ENCODE measurements at places on chromosomes 6 and 20. TPM values are rescaled to one million over a fixed set of nuclear protein-coding genes. Genes with fewer than 3 reads are reported as not detected.

DNA sequence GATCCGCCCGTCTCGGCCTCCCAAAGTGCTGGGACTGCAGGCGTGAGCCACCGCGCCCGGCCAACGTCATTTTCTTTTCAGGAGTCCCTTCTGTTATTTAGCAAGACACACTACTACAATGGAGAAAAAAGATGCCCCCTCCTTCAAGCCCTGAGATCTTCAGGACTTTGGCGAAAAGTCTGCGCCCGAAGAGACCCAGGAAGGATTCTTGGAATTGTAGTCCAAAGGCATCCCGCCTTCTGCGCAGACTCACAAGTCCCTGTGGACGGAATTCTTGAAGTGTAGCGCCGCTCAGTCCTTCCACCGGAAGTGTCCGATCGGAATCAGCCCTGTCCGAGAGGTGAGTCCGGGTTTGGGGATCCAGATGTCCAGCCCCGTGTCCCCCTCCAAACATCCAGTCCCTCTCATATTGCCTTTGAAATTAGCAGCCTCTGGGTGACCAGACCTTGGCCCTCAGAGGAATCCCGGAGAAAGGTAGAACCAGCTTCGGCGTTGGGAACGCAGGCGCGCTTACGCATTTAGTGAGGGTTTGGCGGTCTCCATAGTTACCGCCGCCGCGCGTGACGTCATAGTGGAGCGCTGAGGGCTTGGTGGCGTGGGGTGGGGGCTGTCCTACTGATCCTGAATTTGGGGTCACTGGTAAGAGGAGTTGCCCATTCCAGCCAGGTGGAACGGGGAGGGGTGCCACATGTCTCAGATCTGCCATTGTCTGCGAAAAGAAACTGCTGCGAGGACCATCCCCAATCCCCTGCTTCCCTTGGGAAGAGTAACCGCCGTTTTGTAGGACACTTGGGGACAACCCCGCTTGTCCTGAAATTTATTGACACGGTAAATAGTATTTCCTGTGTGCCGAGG lies 490 bp downstream of the ZNF165 start:
- peaks cover 5% of the 10 kb centered on the region for H3K36me3 ChIP-seq
- peaks cover 13% of the 10 kb centered on the region for H3K4me1 ChIP-seq
- peak overlapping the region; percentile 63 for H3K4me3 ChIP-seq
- DNase-seq: peak; percentile 97
- H3K27me3 ChIP-seq: no peaks in the 10 kb centered on the region

The C20orf141 gene
- not detected for total RNA-seq

DNA sequence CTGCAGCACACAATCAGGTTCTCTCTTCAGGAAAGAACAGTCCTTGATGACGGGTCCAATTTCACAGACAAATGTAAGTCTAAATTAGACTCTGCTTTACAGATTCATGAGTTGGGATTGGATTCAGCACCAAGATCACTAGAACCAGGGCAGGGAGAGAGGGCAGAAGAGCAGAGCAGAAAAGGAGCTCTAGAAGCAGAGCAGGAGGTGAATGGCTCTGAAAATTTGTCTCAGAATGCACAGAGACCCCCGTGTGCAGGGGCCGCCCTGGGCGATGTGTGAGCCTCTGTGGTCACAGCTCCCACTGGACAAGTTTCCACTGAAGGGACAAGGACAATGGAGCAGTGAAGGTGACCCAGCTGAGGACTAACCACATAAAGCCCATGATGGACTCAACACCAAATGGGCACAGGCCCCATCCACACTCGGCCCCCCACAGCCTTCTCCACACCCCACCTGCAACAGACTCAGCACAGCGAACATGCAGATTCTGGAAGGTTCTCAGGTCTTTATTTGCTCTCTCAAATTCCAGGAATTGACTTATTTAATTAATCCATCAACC lies 3.5 kb downstream of the HLA-B start:
- no peak for DNase-seq
- H3K27me3 ChIP-seq: no peaks in the 10 kb centered on the region

DNA sequence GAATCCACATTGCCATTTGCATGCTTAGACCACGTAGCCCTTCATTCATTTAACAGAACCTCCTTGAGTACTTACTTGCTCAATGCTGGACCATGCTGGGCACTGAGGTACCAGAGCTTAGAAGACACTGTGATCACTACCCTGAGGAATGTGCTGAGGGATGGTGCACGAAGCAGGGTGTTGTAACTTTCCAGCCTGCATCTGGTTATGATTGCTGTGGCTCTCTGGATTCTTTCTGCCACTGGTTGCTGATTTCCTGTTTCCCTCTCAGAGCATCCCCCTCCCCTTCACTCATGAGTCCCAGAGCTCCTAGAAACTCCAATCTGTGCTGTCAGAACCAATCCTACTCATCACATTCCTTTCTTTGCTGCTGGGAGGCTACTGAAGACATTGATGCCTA lies 537.4 kb downstream of the PTPRT start:
- DNase-seq: no peak
- no peaks in the 10 kb centered on the region for H3K36me3 ChIP-seq
- no peaks in the 10 kb centered on the region for H3K27me3 ChIP-seq
- H3K4me3 ChIP-seq: no peak overlapping the region
- no peaks in the 10 kb centered on the region for H3K4me1 ChIP-seq

- H3K4me3 ChIP-seq: no peak overlapping the region
- no peaks in the 10 kb centered on the region for H3K4me1 ChIP-seq
- H3K27me3 ChIP-seq: no peaks in the 10 kb centered on the region
- H3K36me3 ChIP-seq: no peaks in the 10 kb centered on the region
- peak; percentile 44 for DNase-seq
- no peak overlapping the region for H3K27ac ChIP-seq
These were observed 239.8 kb upstream of the SULF2 start for GRCh38 chr20:48025051-48025515.

- peak; percentile 76 for DNase-seq
- H3K27me3 ChIP-seq: no peaks in the 10 kb centered on the region
- peak overlapping the region; percentile 15 for H3K27ac ChIP-seq
- peaks cover 5% of the 10 kb centered on the region for H3K36me3 ChIP-seq
- H3K4me1 ChIP-seq: peaks cover 19% of the 10 kb centered on the region
- H3K4me3 ChIP-seq: no peak overlapping the region
These were observed 3.1 kb downstream of the GABRR2 start for GRCh38 chr6:89311853-89312531.

The VGLL2 gene
- not detected for total RNA-seq

- H3K27ac ChIP-seq: no peak overlapping the region
- no peak overlapping the region for H3K4me3 ChIP-seq
- no peaks in the 10 kb centered on the region for H3K36me3 ChIP-seq
- no peak for DNase-seq
- no peaks in the 10 kb centered on the region for H3K4me1 ChIP-seq
- no peaks in the 10 kb centered on the region for H3K27me3 ChIP-seq
These were observed 23.8 kb downstream of the PRSS35 start for GRCh38 chr6:83536034-83536646.
